Skeletal muscle cell (primary cell): ENCODE measurements at places on chromosomes 6 and 20.

- DNase-seq: no peak
Observed at GRCh38 chr6:44245912-44246662, 814 bp upstream of the HSP90AB1 start.

GRCh38 chr20:46898423-46898822 lies 3.8 kb downstream of the EYA2 start:
- no peak for DNase-seq

DNA sequence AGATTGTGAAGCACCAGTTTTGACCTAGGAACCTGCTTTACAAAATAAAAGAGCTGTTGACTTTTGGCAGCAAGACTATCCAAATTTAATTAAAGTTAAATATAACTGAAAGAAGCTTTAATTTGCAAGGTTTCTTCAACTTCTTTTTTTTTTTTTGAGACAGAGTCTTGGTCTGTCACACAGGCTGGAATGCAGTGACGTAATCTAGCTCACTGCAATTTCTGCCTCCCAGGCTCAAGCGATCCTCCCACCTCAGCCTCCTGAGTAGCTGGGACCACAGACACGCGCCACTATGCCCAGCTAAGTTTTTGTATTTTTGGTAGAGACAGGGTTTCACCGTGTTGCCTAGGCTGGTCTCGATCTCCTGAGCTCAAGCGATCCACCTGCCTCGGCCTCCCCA lies 13.7 kb upstream of the CSE1L start:
- no peak for DNase-seq

DNA sequence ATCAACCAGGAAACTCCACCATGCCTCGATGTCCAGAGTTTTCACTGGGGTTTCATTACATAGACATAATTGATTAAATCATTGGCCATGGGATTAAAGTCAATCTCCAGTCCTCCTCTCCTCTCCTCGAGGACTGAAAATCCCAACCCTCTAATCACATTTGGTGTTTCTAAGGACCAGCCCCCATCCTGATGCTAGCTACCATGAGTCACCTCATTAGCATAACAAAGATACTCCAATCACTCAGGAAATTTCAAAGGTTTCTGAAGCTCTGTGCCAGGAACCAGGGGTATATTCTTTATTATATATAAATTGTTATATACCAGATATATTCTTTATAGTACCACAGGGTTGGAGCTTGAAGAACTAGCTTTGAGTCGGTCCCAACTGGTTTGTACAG lies 212.9 kb upstream of the PRND start:
- DNase-seq: no peak

GRCh38 chr20:45300961-45301360 lies 5.7 kb upstream of the RBPJL start:
- no peak for DNase-seq

DNA sequence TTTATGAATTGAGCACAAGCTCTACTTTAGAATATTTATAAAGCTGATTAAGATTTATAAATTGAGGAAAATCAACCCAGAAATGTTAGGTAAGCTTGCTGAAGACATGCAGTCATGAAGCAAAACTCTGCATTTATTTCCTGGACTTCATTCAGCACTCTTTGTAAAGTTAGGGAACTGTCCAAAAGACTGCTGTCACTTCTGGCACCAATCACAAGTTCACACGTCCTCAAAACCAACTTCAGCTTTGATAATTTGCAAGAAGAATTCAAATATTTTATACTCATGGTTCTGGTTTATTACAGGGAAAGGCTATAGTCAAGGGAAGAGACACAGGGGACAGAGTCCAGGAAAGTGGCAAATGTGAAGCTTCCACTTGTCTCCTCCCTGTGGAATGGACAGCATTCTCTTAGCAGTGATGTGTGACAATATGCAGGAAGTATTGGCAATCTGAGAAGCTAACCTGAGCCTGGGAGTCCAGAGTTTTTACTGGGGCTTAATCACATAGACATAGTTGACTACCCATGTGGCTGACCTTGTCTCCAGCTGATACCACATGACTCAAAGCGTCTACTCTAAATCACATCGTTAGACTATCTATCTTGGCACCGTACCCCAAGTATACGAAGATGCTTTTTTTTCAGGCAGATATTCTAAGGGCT lies 85.4 kb downstream of the PPP1R14C start:
- no peak for DNase-seq

DNA sequence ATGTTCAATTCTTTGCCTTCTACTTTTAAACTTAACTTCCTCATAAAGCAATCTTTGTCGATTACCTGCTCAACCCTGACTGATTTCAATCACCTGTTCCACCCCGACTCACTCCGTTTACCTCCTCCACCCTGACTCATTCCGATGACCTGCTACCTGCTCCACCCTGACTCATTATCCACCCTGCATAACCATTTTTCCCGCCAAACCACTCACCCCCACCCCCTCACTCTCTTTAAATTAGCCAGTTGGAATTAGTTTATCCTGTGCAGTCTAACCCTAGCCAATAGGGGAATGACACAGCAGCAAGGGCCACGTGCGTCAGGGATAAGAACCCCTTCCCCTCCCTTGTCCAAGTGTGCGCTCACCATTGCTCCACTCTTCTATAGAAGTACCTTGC lies 56.7 kb upstream of the MRAP2 start:
- no peak for DNase-seq

GRCh38 chr6:105810105-105810921 lies 275.8 kb upstream of the PRDM1 start:
- DNase-seq: peak; percentile 82

DNA sequence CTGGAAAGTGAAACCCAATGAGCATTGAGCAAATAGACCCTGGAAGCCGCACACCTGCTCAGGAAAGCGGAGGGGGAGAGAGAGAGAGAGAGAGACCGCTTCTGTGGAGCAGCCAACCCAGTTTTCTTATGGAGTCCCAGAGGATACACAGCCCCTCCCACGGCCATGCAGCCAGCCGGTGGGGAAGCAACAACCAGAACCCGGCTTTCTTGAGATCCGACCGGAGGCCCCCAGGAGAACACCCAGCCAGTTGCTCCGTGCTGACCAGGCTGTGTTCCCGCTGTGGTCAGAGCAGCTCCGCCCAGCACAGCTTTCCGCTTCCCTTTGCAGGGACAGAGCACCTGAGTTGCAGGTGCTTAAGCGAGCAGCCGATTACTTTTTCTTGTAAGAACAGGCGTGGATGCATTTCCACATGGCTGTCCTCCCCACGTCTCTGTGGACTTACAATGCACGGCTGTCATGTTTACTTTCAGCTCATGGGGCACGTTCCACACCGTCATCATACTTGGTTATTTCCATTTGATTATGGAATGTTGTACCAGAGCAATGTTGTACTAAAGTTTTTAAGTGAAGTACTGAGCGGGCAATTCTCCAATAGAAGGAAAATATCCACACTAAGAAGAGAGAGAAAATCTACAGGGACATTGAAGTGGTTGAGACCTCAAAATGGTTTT lies 381.9 kb downstream of the THBS2 start:
- DNase-seq: no peak

DNA sequence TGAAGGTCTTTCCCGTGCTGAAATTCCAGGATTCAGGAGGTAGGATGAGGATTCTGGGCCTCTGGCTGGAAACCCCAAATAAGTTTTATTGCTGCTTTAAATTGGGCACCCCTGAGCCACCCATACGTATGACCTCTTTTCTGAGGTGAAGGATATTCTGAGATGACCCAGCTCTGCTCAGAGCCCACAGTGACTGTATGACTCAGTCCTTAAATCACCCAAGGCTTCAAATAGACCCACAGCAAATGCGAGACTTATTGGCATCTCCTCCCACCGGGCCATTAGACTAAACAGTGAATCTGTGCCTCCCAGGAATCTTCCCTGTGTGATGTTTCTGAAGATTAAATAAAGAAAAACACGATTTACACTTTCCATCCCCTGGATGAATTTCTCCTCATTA lies 9.5 kb downstream of the SIRPG start:
- DNase-seq: no peak

DNA sequence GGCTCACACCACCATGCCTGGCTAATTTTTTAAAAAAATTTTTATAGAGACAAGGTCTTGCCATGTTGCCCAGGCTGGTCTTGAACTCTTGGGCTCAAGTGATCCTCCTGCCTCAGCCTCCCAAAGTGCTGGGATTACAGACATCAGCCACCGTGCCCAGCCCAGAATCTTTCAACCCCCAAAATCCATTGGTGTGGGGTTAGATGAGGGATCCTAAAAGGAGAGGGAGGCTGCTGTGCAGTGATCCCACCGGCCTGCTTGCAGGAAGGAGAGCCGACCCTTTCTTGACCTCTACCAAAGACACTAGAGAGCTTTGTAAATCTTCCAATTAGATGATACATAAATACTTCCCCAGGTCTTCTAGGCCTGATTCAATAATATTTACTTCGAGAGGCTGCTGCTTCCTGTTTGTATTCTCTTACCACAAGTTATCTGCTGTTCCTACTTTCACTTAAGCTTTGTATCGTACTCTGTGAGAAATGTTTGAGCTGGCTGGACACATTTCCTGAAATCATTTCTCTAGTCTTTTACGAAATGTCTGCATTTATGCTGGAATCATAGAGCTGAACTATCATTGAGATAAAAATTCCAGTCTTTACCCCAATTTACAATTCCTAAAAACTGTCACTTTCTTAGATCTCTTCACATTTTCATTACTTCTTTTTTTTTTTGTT lies 49.3 kb upstream of the IER3 start:
- no peak for DNase-seq
